ENCODE measurements at places on chromosomes 1 and 21. TPM values are rescaled to one million over a fixed set of nuclear protein-coding genes. Genes with fewer than 3 reads are reported as not detected.

- DNase-seq = no peak
Observed at GRCh38 chr21:46081862-46082712, 15.8 kb upstream of the COL6A2 start.

DNA sequence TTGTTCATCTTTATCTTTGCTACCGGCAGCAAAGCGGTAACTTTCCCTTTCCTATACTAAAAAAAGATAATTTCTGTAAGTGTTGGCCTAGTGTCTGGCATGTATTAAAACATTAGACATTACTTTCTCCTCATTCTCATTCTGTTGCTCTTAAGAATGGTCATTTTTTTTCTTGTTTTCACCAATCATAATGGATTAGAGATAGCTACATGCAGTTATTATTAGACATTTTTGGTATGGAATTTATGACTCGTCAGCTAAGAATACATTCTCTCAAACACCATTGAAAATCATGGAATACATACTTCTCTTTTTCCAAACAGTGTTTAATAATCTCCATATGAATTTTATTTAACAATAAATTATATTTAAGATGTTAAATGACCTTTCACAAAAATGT is 1154.6 kb downstream of the BRINP3 start:
- no peak for DNase-seq

DNA sequence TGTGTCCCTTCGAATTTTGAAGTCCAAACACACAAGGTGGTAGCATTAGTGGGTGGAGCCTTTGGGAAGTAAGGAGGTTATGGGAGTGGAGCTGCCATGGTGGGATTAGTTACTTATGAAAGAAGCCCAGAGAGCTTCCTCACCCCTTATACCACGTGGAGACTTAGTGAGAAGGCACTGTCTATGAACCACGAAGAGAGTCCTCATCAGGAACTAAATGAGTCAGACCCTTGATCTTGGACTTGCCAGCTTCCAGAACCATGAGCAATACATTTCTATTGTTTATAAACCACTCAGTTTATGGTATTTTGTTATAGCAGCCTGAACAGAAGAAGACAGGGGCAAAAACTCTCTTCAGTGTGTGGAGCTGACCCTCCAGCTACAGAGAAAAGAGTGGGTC is 259.3 kb upstream of the AJAP1 start:
- DNase-seq = no peak

GRCh38 chr1:78401148-78401547 is 89.6 kb upstream of the PTGFR start:
- no peak for DNase-seq

DNA sequence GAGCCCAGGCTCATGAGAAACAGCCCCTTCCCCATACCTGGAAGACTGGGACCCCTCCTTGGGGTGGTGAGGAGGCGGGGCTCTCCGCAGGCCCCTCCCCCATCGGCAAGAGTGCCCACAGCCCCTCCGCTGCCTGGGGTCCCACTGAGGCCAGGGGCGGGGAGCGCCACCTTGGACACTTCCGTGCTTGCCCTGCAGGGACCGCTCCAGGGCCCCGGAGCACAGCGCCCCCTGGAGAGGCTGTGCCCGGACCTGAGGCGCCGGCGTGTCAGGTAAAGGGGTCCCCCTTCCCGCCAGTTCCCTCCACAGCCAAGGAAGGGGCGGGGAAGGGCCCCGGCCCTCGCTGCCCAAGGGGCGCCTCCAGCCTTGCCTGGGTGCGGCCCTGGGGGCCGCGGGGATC is 21.5 kb downstream of the INAVA start:
- DNase-seq = no peak

GRCh38 chr1:198575292-198575691 is 34.8 kb upstream of the ATP6V1G3 start:
- DNase-seq = no peak

GRCh38 chr21:41368735-41369104 is 6.9 kb downstream of the MX2 start:
- DNase-seq = no peak

- no peak for DNase-seq
Observed at GRCh38 chr1:183633676-183634343, 1.8 kb downstream of the ARPC5 start.

DNA sequence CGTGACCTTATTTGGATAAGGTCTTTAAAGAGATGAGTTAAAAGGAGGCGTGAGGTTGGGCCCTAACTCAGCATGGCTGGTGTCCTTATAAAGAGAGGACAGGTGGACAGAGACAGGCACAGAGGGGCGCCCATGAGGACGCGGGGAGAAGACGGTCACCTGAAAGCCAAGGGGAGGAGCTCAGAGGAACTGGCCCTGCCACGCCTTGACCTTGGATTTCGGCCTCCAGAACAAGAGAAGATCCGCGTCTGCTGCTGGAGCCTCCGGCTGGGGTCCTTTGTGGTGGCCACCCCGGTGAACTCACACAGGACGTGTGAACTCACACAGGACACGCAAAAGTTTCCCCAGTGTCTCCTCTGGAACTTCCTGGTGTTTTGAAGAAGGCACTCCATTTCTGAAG is 122.7 kb downstream of the SIK1 start:
- no peak for DNase-seq

GRCh38 chr1:186785503-186785902 is 43.2 kb upstream of the PLA2G4A start:
- DNase-seq = no peak

- DNase-seq = no peak
Observed at GRCh38 chr1:58577654-58578030, 590 bp upstream of the TACSTD2 start.

DNA sequence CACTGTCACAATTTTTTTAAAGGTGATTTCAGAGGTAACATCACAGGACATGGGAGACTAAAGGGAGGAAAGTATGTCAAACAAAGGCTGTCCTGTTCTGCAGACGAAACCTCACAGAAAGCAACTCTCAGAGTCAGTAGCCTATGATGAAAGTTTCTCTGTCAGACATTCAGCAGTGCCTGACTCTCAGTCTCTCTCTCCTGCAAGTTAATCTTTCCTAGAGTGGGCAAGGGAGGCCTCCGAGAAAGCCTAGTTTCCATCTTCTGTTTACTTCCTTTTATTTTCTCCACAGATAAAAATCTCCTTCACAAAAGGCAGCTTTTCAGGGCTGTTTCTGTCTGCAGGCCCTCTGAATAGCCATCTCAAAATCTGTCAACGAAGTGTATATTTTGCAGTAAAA is 24.9 kb upstream of the FMO2 start:
- peak; percentile 69 for DNase-seq

DNA sequence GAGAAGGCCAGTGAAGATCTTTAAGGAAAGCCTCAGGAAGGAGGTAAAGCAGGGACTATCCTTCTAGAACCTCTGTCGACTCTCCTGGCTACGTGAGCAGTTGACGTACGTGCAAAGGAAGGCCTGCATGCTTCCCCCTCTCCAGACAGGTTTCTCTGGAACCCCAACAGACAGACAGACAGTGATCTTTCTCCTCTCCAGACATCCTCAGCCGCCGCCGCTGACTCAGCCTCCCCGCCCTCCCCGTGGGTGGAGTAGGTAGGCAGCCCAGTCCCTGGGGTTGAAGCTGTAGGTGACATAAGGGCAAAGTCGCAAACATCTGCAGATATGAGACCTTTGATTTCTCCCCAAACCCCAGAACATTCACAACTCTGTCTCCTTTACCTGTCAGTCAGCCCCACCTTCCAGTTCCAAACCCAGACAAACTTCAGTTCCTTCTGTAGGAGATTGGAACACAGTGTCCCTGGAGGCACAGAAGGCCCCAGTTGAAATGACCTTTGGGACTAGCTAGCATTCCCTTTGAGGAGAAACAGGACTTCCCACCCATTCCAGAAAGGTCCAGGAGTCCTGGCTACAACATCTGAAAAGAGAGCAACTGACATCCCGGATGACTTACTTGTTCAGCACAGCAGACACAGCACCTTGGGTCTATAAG is 146.0 kb upstream of the JUN start:
- DNase-seq = no peak

GRCh38 chr1:18554099-18554498 is 73.4 kb downstream of the KLHDC7A start:
- DNase-seq = no peak

- no peak for DNase-seq
Observed at GRCh38 chr1:201285846-201286245, 2.5 kb downstream of the PKP1 start.

- DNase-seq = no peak
Observed at GRCh38 chr1:117401761-117402160, 34.5 kb downstream of the MAN1A2 start.

GRCh38 chr1:226816576-226816975 is 53.8 kb upstream of the PSEN2 start:
- no peak for DNase-seq

- DNase-seq = no peak
Observed at GRCh38 chr1:111463029-111463683, 10.6 kb upstream of the C1orf162 start.

DNA sequence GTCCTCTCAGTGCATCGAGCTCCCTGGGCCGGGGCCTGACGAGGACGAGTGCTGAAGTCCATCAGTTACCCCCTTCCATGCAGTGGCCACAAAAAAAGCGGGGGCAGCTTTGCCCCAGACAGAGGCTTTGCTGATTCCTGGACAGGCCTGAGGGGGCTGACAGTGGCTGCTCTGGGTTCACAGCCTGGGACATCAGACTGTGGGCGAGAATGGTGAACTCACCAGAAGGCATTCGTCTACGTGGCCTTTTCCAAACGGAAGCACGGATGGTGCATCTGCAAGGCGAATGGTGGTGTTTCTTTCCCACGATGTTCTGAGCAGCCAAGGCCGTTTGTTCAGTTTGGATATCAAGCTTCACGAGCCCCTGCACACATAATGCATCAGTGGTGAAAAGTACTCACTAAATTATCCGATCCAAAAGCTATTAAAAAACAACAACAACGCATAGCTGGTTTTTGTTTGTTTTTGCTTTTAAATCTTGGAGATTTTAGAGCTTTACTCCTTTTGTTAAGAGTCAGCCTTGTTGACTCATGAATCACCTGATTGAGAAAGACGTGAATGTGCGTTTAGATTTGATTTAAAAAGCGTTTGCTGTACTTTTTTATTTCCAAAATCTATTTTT is 6.3 kb upstream of the ZBTB21 start:
- no peak for DNase-seq

- no peak for DNase-seq
Observed at GRCh38 chr1:222787729-222788128, 27.1 kb upstream of the DISP1 start.

GRCh38 chr1:36247538-36247937 is 23.3 kb downstream of the THRAP3 start:
- no peak for DNase-seq

Gene LAMTOR5
- polyA plus RNA-seq = 600 TPM

Gene RPE65
- polyA plus RNA-seq = not detected

Gene HAO2
- polyA plus RNA-seq = 183 TPM

Gene PTBP2
- polyA plus RNA-seq = 10.5 TPM

Gene BECN2
- not detected for polyA plus RNA-seq

Gene PCAT6
- polyA plus RNA-seq = 5.8 TPM

Gene AQP10
- polyA plus RNA-seq = not detected

Gene GGPS1
- polyA plus RNA-seq = 38.3 TPM

Gene CYP4A22
- 108 TPM for polyA plus RNA-seq

Gene TMEM61
- 42.7 TPM for polyA plus RNA-seq

Gene SERPINC1
- polyA plus RNA-seq = 0.82 TPM

Gene LRRC71
- polyA plus RNA-seq = 0.19 TPM

Measured in kidney (tissue), 22 donors.